ENCODE measurements at places on chromosomes 12 and 14.

DNA sequence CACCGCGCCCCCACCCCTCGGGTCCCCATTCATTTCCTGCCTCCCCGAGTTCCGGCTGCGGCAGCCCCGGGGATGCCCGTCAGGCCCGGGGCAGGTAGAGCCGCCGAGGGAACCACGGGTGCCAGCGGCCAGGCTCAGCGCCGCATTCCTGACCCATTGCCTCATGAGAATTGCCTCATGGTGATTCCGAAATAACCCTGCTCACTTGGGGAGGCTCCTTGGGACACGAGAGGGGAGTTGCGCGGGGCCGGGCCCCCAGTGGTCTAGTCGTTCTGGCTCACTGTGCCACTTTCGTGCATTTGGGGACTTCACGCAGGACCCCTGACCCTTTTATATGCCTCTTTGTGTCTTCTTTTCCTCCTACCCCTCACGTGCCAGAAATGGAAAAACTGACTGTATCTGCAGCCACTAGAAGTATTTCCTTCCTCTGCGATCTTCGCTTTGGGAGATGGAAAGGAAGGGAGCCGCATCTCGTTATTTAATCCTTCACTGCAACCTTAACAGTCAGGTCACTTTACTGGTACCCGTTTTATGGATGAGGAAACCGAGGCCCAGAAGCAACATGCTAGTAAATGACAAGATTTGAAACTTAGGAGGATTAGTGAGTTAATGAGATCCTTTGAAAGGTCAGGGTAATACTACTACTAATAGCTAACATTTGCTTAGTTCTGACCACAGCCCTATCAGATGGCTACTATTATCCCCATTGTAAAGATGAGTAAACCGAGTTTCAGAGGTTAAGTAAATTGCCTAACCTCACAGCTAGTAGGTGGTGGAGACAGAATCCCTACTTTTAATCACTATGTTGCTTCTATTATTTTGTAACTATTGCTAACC, 768 bp downstream of the PTPN11 start:
- DNase-seq = no peak

- DNase-seq = peak; percentile 12
Observed at GRCh38 chr12:106227641-106228319, 20.0 kb downstream of the CKAP4 start.

DNA sequence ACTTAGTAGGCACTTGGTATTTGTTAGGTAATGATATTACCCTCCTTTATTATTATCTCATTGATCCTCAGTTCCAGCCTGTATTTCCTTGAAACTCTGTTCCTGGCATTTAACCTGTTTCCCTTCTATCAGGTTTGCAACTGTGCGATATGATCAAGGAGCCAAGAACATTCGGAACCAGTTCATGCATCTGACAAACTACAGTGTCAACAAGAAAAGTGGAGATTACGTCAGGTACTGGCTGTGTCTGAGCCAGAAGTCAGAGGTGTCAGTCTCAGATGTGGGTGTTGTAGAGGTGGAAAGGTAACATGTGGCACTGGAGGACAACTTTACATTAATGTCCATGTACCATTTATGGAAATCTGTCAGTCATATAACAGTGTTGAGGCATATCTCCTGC, 56.7 kb downstream of the TTLL5 start:
- no peak for DNase-seq

- DNase-seq = no peak
Observed at GRCh38 chr14:101233021-101233366, 328.3 kb upstream of the DIO3 start.

DNA sequence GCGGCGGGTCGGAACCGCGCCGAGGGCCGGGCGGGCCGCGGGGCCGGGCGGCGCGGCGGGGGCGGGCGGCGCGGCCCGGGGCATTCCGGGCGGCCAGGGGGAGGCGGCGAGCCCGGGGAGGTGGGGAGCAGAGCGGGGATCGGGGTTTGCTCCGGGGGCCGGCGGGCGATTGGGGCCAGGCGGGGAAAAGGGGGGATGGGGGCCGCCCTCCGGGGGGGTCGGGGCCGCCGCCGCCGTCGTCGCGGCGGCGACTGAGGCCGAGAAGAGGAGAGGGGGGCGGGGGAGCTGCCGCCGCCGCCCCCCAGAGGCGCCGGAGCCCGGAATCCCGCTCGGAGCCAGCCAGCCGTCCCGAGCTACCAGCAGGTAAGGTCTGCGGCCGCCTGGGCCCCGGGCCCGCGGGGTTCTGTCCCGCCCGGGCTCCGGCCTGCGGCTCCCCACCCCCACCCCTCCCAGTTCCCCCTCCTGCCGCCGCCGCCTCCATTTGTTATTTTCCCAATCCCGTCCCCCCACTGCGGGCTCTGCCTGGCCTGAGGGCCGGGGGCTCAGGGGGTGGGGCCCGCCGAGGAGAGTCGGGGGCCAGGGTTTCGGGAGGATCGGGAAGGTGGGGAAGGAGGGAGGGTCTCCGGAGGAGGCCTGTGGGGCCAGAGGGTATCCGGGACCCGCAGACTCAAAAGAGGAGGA, 403 bp downstream of the ATN1 start:
- no peak for DNase-seq

- DNase-seq = no peak
Observed at GRCh38 chr12:25884920-25885234, 73.6 kb upstream of the RASSF8 start.

DNA sequence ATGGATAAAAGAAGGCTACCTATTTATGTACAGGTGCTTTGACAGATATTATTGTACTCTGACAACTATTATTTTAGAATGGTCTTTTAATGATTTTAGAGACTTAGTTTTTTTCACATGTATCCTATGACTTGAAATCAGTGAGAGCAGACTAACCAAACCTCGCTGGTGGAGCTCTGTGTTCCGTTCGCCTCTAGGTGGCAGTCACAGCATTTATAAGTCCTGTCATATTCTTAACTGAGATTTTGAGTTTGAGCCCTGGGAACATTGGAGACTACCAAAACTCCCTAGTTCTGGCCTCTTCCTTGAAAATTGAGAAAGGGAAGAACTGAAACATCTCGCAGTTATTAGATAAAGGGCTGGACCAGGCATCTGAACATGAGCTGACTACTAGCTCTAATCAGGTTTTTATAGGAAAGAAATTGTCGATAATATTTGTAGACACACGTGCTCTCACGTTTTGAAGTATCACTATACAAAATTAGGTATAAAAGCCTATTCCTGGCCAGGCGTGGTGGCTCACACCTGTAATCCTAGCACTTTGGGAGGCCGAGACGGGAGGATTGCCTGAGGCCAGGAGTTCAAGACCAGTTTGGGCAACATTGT, 48.3 kb downstream of the TTLL5 start:
- peak; percentile 49 for DNase-seq

DNA sequence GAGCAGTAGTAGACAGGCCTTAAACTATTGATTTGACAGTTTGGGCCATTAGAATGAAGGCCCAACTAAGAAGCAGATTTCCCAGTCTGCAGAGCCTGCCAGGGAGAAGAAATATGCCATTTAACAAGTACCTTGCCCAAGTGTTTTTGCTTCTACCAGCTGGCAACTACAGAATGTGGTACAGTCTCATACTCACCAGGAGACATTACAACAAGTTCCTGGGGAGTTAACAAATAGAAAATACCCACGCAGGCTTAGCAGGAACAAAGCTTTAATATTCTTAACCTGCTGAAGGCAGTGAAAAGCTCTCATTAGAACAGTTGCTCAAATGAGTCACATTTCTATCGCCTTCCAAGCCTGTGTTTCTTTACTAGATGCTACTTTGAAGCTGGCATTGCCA, 241.0 kb downstream of the TMEM117 start:
- DNase-seq = no peak

GRCh38 chr12:84069198-84069597, 843.4 kb downstream of the SLC6A15 start:
- DNase-seq = no peak

- no peak for DNase-seq
Observed at GRCh38 chr14:53663709-53664108, 292.9 kb downstream of the BMP4 start.

GRCh38 chr12:105998561-105998960, 140.2 kb downstream of the NUAK1 start:
- no peak for DNase-seq

GRCh38 chr14:24995016-24995415, 54.9 kb downstream of the STXBP6 start:
- no peak for DNase-seq

DNA sequence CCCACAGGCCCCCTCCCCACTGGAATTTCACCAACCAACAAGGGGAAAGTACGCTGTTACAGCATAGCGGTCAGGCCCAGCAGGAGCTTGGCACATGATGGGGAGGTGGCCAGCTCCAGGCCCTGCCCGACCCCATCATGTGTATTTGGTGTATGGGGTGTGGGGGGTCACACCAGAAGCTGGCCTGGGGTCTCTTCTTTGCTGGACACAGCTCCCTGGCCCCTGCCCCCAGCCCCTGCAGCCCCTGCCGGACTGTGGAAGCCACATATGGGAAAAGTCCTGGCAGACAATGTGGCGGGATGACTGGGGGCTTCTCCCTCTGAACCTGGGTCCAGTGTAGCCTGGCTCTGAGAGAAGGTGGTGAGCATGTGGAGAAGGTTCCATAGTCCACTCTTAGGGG, 12.4 kb downstream of the NGB start:
- no peak for DNase-seq

DNA sequence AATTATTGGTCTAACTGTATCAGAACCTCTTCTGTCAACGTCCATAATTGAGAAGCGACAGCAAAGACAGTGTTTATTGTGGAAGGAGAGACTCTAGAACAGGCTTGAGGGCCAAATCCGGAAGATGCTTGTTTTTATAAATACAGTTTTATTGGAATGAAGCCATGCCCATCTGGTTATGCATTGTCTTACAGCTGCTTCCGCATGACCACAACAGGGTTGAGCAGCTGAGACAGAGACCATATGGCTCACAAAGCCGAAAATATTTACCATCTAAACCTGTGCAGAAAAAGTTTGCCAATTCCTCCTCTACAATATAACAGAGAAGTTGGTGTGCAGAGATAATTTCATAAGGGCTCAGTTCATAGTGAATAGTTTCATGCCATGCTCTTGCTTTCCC, 24.5 kb downstream of the PRKAB1 start:
- no peak for DNase-seq

GRCh38 chr12:131975228-131975627, 25.5 kb downstream of the EP400 start:
- DNase-seq = no peak

GRCh38 chr12:67034110-67034879, 234.9 kb upstream of the CAND1 start:
- DNase-seq = no peak

DNA sequence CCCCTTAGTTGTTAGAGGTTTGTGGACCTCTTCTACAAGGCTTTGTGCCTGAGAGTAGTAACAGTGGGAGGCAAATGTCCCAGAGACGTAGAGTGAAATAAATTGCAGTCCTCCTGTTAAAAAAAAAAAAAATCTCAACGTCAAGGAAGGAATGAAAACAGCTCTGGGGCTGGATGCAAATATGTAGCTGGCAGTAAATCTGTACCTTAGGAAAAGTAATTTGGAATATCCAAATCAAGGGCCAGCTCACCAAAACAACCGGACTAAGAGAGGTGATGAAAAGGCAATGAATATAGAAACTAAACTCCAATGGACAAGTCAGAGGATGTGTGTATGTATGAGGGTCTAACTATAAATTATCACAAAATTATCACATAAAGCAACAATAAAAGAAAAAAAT, 27.0 kb downstream of the SINHCAF start:
- no peak for DNase-seq

DNA sequence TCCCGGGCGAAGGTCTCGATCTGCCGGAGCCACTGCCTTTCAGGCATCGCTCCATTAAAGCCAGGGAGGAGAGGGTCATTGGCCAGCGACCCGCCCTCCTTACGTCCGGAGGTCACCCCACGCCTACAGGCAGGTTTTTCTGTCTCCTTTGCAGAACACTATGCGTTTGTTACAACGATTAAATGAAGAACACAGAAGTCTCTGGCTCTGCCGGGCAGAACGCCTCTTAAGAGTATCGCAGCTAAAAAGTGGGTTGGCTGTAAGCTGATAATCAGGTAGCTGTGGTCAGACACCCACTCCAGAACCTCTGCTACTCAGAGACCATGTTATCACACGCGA, 15.0 kb downstream of the OTX2 start:
- DNase-seq = no peak

- DNase-seq = no peak
Observed at GRCh38 chr12:94982456-94982855, 21.0 kb downstream of the NDUFA12 start.

DNA sequence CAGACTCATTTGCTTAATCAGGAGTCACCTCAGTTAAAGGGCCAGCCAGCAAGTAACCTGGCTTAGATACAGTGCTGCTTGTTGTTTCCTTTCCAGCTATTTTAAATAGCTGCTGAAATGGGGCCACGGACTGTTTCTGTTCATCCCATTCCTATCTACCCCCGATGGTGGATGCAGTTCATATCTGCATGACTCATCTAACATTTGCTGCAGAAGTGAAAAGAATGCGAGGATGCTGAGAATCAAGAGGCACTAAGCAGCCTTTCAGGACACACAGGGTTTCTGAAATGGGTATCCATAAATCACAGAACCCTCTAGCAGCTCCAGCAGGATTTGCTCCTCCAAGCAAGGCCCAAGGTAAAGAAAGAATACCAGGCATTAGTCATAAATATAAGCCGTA, 60.2 kb upstream of the RTRAF start:
- DNase-seq = no peak

- no peak for DNase-seq
Observed at GRCh38 chr12:107322063-107322462, 228.7 kb upstream of the CRY1 start.

- DNase-seq = no peak
Observed at GRCh38 chr12:41242603-41243002, 54.5 kb downstream of the PDZRN4 start.

- DNase-seq = no peak
Observed at GRCh38 chr14:104700747-104701217, 11.4 kb downstream of the INF2 start.

- DNase-seq = no peak
Observed at GRCh38 chr14:29709490-29709889, 218.2 kb downstream of the PRKD1 start.

GRCh38 chr12:79938843-79939242, 3.9 kb upstream of the PPP1R12A start:
- no peak for DNase-seq

- no peak for DNase-seq
Observed at GRCh38 chr12:1297206-1297605, 297.2 kb downstream of the FBXL14 start.

- no peak for DNase-seq
Observed at GRCh38 chr12:11555743-11556625, 93.5 kb upstream of the ETV6 start.

GRCh38 chr12:48156652-48157017, 680 bp downstream of the ASB8 start:
- DNase-seq = no peak

DNA sequence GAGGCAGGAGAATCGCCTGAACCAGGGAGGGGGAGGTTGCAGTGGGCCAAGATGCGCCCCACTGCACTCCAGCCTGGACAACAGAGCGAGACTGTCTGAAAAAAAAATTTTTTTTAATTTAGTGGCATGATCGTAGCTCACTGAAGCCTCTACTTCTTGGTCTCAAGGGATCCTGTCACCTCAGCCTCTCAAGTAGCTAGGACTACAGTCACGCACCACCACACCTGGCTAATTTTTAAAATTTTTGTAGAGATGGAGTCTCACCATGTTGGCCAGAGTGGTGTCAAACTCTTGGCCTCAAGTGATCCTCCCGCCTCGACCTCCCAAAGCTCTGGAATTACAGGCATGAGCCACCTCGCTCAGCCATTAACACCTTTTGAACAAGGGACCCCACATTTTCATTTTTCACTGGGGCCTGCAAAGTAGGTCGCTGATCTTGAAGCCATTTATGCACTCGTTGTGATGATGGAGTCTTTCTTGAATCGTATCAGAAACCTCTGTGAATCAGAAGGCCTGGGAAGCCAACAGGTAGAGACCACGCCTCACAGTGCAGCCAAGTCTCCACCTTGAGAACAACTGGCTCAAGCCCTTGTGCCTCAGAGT, 5.9 kb downstream of the HCAR1 start:
- no peak for DNase-seq

GRCh38 chr12:104276273-104277131, 27.0 kb upstream of the EID3 start:
- DNase-seq = no peak
